ENCODE measurements at places on chromosomes 16 and 17. TPM values are rescaled to one million over a fixed set of nuclear protein-coding genes. Genes with fewer than 3 reads are reported as not detected.
A peak's percentile ranks its signal among the peaks of the same experiment; 100 is the strongest.

GRCh38 chr17:55324296-55324978, 59.7 kb downstream of the HLF start:
- H3K4me3 ChIP-seq, result no peak overlapping the region
- H3K4me1 ChIP-seq, result no peaks in the 10 kb centered on the region
- H3K27me3 ChIP-seq, result no peaks in the 10 kb centered on the region
- no peak overlapping the region for H3K27ac ChIP-seq

DNA sequence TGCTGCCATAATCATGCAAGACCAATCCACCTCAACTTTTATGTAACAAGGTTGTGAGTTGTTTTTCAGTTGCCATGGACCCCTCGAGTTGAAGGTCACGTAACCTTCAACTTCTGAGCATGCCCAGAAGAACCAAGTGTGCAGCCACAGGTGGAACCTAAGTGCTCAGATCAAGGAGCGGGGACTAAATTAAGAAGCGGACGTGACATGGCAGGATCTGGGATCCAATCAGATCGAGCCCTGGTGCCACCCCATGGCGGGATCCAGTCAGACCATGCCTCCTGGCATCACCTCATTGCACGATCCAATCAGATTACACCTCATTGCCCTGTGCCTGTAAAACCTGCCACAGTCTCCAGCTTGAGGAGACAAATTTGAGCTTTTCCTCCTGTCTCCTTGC, 204.5 kb upstream of the CDH5 start:
- H3K27ac ChIP-seq, result no peak overlapping the region
- no peaks in the 10 kb centered on the region for H3K4me1 ChIP-seq
- H3K4me3 ChIP-seq, result no peak overlapping the region

Gene BAIAP2
- 16.5 TPM for total RNA-seq

Gene RCVRN
- total RNA-seq, result not detected

DNA sequence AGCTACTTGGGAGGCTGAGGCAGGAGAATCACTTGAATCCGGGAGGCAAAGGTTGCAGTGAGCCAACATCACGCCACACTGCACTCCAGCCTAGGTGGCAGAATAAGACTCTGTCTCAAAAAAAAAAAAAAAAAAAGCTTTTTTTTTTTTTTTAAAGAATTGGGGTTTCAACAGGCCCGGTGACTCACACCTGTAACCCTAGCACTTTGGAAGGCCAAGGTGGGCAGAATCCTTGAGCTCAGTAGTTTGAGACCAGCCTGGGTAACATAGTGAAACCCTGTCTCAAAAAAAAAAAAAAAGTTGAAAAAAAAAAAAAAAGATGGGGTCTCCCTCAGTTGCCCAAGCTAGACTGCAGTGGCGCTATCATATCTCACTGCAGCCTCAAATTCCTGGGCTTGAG, 6.6 kb upstream of the HEXIM2 start:
- no peak overlapping the region for H3K4me3 ChIP-seq
- no peak overlapping the region for H3K27ac ChIP-seq
- no peaks in the 10 kb centered on the region for H3K36me3 ChIP-seq
- DNase-seq, result no peak
- H3K27me3 ChIP-seq, result no peaks in the 10 kb centered on the region

DNA sequence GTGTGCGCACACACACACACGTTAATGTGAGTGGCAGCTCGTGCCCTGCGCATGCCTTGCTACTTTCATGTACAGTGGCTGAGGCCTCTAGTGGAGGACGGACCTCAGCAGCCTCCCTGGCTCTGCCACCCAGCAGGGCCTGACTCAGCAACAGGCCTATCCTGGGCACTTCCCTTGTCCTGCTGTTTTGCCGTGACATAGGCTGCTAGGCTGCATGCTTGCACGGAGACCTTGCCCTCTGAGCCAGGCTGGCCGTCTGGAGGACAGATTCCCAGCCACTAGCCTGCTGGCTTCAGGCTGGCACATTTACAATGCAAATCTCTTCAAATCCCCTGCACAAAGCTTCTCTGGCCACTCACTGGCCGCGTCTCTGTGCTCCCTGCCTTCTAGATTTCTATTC, 9.5 kb downstream of the RNF213 start:
- no peak overlapping the region for H3K27ac ChIP-seq
- H3K36me3 ChIP-seq, result no peaks in the 10 kb centered on the region
- no peak overlapping the region for H3K4me3 ChIP-seq

DNA sequence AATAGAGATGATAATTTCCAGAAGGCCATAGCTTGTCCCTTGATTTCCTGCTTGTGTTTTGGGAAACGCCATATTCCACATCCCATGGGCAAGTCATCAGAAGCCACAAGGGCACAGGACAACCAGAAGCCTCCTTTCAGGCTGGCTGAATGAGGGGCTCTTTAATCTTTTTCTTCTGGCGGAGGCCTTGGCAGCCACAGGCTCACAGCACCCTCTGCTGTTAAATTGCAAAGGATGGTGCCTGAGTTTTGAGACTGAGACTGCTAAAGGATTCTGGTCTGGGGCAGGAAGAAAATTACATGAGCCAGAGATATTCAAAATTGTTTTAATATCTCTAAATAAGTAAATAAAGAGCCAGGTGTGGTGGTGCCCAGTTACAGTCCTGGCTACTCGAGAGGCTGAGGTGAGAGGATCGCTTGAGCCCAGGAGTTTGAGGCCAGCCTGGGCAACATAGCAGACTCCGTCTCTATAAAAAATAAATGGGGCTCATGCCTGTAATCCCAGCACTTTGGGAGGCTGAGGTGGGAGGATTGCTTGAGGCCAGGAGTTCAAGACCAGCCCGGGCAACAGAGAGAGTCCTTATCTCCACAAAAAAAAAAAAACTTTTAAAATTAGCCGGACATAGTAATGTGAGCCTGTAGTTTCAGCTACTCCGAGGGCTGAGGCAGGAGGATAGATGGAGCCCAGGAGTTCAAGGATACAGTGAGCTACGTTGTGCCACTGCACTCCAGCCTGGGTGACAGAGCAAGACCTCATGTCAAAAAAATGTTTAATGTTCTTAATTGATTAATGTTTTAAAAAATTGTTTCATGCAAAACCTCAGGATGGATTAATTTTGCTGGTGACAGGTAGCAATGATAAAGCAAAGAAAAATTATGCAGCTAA, 26.3 kb downstream of the AARSD1 start:
- H3K4me3 ChIP-seq, result no peak overlapping the region
- no peaks in the 10 kb centered on the region for H3K27me3 ChIP-seq
- H3K36me3 ChIP-seq, result no peaks in the 10 kb centered on the region
- peak; percentile 29 for DNase-seq
- H3K27ac ChIP-seq, result no peak overlapping the region

Data from uterus (tissue), 4 donors.